ENCODE measurements at places on chromosomes 11 and 22.

GRCh38 chr11:14361951-14362350, 3.0 kb upstream of the RRAS2 start:
- H3K27ac ChIP-seq: no peak overlapping the region
- no peak overlapping the region for H3K4me3 ChIP-seq
- H3K27me3 ChIP-seq: no peaks in the 10 kb centered on the region
- H3K36me3 ChIP-seq: peaks cover 10% of the 10 kb centered on the region
- H3K4me1 ChIP-seq: peaks cover 13% of the 10 kb centered on the region

DNA sequence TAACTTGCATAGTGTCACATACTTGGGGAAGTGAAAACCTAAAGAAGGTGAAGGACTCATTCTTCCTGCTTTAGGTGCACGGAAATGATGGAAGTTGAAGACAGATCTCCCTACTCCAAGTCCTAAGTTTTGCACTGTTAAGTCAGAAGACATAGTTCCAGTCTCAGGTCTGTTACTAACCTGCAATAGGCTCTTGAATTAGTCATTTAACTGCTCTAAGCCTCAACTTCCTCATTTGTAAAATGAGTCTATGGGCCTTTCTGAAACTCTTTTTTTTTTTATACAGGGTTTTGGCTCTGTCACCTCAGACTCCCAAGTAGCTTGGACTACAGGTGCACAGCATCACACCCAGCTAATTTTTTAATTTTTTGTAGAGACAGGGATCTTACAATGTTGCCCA, 30.8 kb upstream of the POU2AF1 start:
- H3K36me3 ChIP-seq: no peaks in the 10 kb centered on the region
- no peak overlapping the region for H3K4me3 ChIP-seq
- no peaks in the 10 kb centered on the region for H3K27me3 ChIP-seq
- peak; percentile 33 for ATAC-seq

DNA sequence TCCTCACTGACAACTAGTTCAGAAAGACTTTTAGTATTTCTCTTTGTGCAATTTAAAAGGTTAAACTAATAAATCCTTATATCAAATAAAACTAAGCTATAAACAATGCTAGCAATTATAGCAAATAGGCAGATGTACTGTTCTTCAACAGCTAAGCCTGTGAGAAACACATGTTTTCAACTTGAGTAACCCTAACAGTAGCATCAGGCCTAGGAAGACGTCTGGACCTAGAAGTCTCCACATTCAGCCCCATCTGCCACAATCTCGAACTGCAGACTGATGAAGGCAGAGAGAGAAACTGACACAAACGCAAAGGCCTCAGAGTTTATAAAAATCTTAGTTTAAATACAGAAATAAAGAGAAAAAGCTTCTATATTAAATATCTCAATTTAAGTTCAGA, 2.5 kb downstream of the ST13 start:
- ATAC-seq: no peak
- H3K27ac ChIP-seq: peak overlapping the region; percentile 100
- peaks cover 19% of the 10 kb centered on the region for H3K4me1 ChIP-seq
- H3K4me3 ChIP-seq: peak overlapping the region; percentile 99
- no peaks in the 10 kb centered on the region for H3K27me3 ChIP-seq

DNA sequence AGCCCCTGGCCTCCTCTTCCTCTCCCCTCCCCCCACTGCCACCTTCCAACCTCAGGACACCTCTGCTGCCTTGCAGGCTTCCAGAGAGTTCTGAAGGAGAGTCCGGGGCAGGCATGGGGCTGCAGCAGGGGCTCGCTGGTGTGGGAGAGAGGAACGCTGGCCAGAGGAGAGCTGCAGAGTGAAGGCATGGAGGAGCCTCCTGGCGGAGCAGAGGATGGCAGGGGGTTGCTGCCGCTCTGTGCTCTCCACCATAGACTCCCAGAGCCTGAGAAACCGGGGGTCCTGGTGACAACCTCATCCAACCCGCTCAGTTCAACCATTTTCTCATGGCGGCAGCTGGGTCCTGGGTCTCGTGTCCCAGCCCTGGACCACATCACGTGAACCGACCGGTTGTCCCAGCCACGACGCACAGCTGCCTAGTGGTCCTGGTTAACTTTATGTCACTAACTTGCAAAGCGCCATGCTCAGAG, 17.5 kb downstream of the MRGPRG start:
- peaks cover 9% of the 10 kb centered on the region for H3K27me3 ChIP-seq
- H3K4me3 ChIP-seq: no peak overlapping the region
- no peaks in the 10 kb centered on the region for H3K4me1 ChIP-seq
- no peaks in the 10 kb centered on the region for H3K36me3 ChIP-seq
- H3K27ac ChIP-seq: no peak overlapping the region

DNA sequence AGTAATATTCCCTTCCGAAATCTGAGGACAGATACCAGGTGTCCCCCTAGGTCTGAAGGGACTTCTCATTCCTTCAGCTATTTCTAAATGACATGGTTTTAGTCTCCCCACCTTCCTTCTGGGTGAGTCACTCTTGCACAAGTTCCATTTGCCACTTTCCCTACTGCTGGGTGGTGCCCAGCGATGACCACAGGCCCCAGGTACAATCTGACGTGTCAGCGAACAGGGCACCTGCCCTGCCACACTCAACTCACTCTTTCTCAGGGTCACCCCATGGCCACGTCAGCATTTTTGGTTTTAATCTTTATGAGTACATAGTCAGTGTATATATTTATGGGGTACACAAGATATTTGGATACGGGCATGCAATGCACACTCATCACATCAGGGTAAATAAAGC, 17.2 kb downstream of the POU2AF1 start:
- no peak overlapping the region for H3K4me3 ChIP-seq
- no peaks in the 10 kb centered on the region for H3K36me3 ChIP-seq
- H3K27ac ChIP-seq: no peak overlapping the region

- H3K4me3 ChIP-seq: no peak overlapping the region
- no peak overlapping the region for H3K27ac ChIP-seq
- H3K36me3 ChIP-seq: peaks cover 8% of the 10 kb centered on the region
- no peaks in the 10 kb centered on the region for H3K4me1 ChIP-seq
- H3K27me3 ChIP-seq: no peaks in the 10 kb centered on the region
Measured at GRCh38 chr11:2662430-2663299, 37.1 kb downstream of the KCNQ1OT1 start.
